ENCODE measurements at places on chromosomes 7 and 10.

GRCh38 chr10:28906011-28906411 lies 228.7 kb downstream of the BAMBI start:
- no peak for DNase-seq

DNA sequence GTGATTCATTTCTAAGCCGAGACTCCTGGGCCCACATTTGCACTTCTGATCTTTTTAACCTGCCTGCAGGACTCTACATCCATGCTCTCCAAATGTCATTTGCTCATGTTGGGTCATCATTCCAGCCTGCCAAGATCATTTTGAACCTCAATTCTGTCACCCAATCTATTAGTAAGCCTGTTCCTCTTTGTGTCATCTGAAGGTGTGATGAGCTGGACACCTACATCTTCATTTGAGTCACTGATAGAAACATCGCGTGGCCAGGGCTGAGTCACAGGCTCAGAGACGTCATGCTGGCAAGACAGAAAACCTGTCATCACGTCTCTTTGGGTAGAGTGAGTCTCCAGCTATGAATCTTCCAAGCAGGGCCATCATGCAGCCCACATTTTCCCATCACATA lies 65.3 kb upstream of the SLF2 start:
- no peak for DNase-seq

DNA sequence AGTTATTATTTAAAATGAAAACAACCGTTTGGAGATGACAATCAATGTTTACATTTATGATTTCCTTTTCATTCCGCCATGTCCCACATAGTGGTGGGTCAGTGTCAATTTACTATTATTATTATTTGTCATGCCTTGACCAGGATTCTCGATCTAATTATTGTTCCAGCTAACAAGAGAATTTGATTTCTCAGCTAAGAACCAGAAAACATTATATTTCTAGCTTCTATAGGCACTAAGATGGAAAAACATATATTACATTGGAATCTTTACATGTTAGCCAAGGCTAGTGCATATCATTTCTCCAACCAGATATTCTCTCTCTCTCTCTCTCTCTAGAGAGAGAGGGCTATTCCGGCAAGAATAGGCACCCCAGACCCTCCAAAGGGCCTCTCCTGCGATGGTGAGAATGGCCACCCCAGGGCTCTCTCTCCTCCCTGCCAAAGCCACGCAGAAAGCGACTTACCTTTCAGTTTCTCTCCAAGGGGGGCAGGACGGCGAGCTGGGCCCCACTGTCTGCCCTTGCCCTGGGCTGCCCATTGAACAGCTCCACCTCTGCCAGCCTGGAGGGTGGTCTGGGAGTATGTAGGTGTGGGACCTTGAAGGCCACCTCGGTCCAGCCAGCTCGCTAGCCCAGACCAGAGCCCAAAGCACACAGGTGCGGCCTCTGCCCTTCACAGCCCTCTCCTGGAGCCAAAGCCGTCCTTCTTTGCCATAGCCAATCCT lies 2.4 kb downstream of the HOXA3 start:
- DNase-seq = no peak

GRCh38 chr7:1691601-1692514 lies 21.8 kb downstream of the ELFN1 start:
- DNase-seq = no peak

- peak; percentile 53 for DNase-seq
Measured at GRCh38 chr10:118241229-118242137, 100.6 kb downstream of the FAM204A start.

- DNase-seq = no peak
Measured at GRCh38 chr7:112905950-112906349, 115.8 kb upstream of the TMEM168 start.

GRCh38 chr10:48456361-48456804 lies 148.5 kb downstream of the ARHGAP22 start:
- no peak for DNase-seq

DNA sequence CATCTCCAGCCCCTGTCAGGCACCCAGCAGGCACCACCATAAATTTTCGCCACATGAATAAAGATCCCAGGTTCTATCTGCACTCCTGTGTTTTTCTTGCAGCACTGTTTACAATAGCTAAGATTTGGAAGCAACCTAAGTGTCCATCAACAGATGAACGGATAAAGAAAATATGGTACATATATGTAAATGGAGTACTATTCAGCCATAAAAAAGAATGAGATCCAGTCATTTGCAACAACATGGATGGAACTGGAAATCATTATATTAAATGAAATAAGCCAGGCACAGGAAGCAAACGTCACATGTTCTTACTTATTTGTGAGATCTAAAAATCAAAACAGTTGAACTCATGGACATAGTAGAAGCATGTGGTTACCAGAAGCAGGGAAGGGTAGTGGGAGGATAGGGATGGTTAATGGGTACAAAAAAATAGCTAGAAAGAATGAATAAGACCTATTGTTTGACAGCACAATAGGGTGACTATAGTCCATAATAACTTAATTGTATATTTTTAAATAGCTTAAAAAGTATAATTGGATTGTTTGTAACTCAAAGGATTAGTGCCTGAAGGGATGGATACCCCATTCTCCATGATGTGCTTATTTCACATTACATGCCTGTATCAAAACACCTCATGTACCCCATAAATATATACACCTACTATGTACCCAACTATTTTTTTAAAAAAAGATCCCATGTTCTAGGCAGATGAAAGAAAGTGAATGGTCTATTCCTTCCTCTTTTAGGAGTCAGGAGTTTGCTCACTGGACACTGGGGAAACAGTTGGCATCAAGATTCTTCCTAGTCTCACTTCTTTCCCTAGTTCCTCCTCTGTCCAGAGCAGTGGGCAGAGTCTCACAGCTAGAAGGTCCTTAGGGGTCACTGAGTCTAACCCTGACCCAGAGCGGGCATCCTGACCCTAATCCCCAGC lies 1.0 kb upstream of the NPFFR1 start:
- no peak for DNase-seq

DNA sequence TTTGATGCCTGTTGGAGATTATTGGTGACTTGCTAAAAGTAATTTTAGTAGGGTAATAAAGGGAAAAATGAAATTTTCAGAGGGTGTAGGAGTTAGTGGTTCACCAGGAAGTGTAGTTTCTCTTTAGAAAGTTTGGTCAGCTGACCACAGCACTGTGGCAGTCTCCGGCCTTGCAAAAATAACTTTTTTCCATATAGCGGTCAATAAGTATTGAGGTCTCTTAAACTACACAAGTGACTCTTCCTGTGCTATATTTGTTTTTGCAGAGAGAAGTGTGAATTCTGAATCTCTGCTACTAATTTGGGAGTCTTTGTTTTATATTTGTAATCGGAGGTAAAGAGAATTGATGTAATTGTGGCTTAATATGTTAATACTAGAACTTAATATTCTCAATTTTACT lies 24.3 kb downstream of the PTPN12 start:
- no peak for DNase-seq

GRCh38 chr7:106326594-106327537 lies 42.1 kb upstream of the NAMPT start:
- DNase-seq = no peak

GRCh38 chr7:45726883-45727282 lies 146.0 kb downstream of the CCDC201 start:
- no peak for DNase-seq

DNA sequence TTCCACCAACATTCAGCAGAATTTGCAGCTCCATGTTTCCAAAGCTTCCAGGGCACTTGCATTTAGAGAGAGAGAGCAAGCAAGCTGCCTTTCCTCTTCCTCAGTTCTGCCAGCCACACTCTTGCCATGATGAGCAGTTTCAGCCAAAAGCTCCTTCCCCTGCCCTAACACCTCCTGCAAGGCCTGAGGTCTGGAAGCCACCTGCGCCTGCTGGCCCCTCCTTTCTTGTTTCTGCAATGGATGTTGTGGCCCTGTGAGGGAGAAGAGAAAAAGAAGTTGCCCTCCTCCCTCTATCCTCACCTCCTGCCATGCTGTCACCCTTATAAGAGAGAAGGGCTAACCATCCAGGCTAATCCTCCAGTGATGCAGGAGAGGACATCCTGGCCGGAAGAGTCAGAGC lies 48.7 kb downstream of the IKZF1 start:
- DNase-seq = no peak

DNA sequence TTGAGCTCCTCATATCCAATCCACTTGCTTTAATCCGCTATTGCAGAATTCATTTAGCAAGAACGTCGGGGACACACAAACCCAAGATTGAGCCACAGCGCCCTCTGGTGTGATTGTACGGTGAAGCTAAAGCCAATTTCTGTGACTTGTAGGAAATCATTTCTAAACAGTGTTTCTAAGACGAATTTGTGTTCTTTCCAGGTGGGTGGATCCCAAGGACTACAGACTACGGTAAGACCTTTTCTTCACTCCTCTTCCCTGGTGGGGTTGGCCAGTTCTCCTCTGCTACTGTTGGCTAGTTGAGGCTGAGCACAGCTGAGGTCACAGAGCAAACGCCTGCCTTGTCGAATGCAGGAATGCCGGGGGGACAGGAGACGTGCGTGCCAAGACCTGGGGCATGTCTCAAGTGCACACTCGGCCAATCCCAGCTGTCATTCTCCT lies 5.2 kb downstream of the DMBT1 start:
- peak; percentile 6 for DNase-seq

- DNase-seq = no peak
Measured at GRCh38 chr10:62813981-62814380, 2.2 kb downstream of the EGR2 start.

- no peak for DNase-seq
Measured at GRCh38 chr10:62613424-62613823, 191.1 kb upstream of the ADO start.

- no peak for DNase-seq
Measured at GRCh38 chr10:17147884-17148489, 18.4 kb upstream of the CUBN start.

- no peak for DNase-seq
Measured at GRCh38 chr10:130399425-130399950, 263.3 kb downstream of the GLRX3 start.

DNA sequence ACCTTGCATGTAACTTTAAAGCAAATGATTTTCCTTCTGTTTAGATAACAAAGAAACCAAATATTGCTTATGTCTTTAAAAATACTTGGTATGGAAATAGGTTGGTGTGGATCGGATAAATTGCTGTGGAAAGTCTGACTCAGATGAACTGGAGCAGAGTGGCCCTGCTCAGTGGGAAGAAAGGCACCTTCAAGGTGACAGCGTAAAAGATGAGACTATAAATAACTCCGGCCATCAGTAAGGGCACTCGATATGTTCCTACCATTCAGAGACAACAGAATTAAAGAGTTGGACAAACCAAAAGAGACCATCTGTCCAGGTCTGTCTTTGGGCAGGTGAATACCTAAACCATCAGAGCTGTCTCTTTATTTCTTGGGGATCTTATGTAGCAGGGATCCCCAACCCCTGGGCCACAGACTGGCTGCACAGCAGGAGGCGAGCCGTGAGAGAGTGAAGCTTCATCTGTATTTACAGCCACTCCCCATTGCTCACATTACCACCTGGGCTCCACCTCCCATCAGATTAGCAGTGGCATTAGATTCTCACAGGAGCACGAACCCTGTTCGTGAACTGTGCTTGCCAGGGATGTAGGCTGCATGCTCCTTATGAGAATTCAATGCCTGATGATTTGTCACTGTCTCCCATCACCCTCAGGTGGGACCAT lies 357.1 kb downstream of the PRPF18 start:
- DNase-seq = no peak

DNA sequence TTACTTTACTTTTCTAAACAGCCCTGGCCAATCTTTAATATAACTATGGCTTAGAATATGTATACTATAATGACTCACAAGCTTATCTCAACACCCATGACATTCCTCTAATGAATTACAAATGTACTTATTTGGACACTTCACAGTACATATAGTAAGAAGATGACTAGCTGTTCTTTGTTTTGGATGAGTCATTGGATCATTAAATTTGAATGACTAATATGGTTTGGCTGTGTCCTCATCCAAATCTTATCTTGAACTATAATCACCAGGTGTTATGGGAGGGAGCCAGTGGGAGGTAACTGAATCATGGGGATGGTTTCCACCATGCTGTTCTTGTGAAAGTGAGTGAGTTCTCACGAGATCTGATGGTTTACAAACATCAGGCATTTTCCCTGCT lies 807.5 kb upstream of the SORCS1 start:
- DNase-seq = no peak

DNA sequence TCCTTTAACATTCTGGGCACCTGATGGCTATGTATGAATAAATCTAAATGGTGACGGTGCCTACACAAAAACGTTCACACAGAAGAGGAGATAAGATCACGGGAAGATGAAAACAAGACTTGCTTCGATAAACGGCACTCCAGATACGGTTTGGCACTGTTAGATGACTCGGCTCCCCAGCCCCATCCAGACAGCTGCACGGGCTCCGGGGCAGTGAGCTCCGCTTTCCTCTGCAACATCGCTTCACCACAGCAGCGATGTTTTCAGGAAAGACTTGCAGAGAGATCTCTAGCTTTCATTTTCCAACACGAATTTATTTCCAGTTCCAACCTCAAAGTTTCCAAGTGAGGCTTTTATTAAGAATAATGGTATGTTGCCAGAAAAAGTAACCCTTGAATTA lies 132.1 kb downstream of the KLF6 start:
- DNase-seq = no peak

- DNase-seq = no peak
Measured at GRCh38 chr7:12111422-12112405, 99.4 kb upstream of the TMEM106B start.

DNA sequence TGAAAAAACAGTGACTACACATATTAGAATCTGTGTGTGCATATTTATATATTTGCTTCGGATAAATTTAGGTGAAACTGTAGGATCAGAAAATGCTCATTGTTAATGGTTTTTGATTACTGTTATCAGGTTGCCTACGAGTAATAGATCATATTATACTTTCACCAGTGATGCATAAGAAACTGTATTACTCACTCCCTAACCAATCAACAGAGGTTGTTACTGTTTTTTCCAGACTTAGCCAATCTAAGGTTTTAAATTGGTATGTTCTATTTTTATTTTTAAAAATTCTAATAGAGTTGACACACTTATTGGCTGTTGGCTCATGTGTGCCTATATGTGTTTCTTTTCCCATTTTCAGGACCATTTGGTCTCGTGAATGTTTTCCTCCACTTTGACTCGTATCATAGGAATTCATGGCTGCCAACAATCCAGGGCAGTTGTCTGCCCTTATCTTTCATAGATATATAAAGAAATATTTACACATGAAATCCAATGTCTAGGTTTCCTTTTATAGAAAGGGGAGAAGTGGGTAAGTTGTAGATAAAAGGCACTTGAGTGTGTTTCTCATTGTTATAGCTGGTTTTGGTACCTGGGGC lies 59.2 kb downstream of the ANLN start:
- DNase-seq = no peak
